ENCODE measurements at places on chromosomes 5 and 9.

GRCh38 chr5:78429332-78429980, 69.0 kb downstream of the SCAMP1 start:
- DNase-seq = no peak

DNA sequence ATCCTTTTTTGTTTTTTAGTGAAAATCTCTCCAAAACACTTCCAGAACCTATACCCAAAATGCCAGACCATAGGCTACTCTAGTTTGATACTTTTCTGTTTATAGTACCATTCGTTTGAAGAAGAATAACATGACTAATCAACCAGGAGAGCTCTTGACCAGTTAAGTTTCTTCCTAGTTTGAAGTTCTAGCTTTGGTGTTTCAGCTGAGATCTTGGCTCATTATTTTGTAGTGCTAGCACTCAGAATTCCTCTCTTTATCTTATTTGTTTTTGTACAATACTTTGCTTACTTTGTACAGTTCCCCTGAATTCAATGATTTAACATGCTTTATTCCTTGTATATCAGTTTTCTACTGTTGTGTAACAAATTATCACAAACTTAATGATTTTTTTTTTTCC, 911.6 kb downstream of the EFNA5 start:
- DNase-seq = no peak

DNA sequence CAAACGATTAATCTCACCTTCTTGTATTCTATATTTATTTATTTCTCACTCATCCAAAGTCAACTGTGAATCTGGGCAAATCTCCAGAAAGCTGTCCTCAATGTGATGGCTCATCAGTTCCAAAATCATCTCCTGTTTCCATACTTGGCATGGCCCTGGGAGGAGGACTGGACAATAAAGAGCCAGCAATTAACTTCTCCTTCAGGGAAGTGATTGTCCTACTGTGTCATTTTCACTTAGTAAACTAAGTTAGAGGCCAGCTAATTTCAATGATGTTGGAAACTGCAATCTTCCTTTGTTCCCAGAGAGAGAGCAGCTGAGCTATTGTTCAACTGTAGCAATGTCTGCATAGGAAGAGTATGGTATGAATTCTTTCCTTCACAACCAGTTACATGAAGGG, 17.5 kb downstream of the CDH12 start:
- DNase-seq = no peak

- no peak for DNase-seq
Measured at GRCh38 chr9:115456515-115456914, 338.6 kb upstream of the TNC start.

DNA sequence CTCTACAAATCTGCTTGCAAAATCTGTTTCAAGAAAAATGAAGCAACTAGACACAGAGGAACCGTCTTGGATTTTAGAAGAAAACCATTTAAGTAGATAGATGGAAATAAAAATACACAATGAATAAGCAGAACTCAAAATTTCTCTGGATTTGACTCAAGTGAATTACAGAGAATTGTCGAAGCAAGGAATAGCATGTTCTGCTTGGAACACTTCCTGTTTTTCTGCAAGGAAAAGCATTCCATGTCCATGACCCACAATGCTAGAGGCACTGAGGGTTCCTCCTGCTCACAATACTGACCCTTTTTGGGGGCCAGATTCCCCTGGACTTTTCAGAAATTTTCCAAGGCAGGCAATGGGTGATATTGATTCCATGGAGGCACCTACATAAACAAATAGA, 29.8 kb downstream of the PRUNE2 start:
- no peak for DNase-seq

DNA sequence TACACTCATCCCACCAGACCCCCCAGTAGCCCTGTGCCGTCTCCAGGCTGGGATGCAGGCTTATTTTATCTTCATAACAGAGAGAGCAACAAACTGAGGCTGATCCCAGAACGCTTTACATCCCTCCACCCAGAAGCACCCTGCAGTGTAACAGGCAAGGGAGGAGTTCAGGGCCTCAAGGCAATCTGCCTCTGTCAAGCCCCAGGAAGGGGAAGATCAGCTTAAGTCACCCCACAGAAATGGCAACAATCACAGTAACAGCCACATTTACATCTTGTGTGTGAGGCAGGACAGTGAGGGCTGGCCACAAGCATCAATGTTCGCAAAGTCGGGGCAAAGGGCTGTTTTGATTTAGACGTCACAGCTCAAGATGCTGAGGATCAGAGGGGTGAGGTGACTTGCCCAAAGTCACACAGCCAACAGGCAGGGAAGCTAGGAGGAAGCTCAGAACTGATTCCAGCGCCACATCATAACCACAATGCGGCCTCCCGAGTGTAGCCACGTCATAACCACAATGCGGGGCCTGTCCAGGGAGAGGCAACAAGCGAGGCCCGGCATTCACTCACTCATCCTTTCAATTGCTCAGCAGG, 14.4 kb downstream of the STK10 start:
- peak; percentile 23 for DNase-seq

DNA sequence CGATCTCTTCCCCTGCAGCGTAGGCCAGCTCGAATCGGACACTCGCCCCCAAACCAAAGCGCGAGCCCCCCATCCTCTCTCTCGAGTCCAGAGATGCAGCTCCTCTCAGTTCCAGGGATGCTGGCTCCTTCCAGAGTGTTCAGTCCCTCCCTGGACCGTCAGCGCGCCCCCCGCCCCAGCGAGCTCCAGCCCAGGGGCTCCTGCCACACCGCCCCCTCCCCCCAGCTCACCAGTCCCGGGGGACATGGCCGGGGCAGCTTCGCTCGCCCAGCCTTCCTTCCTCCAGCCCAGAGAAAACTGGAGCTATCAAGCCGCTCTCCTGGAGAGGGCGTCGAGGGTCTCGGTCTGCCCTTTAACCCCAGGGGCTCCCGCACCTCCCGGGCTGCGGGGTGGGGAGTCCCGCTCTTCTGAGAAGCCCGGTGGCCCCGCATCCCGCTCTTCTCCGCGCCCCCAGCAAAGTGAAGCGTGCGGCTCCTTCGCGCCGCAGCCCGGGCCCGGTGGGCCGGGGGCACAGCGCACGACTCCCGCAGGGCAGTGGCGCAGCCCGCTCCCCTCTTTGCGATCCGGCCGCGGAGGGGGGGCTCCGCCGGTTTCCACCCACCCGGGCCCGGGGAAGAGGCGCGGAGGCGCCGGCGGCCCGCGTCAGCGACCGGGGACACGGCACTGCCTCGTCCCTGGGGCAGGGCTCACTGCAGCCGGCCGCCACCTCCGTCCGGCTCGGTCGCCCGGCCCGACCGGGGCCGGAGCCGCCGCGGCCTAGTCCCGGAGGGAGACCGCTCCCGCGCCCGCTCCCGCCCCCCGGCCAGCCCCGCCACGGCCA, 587 bp downstream of the MIER3 start:
- DNase-seq = no peak

- no peak for DNase-seq
Measured at GRCh38 chr9:115035841-115036612, 81.9 kb downstream of the TNC start.

DNA sequence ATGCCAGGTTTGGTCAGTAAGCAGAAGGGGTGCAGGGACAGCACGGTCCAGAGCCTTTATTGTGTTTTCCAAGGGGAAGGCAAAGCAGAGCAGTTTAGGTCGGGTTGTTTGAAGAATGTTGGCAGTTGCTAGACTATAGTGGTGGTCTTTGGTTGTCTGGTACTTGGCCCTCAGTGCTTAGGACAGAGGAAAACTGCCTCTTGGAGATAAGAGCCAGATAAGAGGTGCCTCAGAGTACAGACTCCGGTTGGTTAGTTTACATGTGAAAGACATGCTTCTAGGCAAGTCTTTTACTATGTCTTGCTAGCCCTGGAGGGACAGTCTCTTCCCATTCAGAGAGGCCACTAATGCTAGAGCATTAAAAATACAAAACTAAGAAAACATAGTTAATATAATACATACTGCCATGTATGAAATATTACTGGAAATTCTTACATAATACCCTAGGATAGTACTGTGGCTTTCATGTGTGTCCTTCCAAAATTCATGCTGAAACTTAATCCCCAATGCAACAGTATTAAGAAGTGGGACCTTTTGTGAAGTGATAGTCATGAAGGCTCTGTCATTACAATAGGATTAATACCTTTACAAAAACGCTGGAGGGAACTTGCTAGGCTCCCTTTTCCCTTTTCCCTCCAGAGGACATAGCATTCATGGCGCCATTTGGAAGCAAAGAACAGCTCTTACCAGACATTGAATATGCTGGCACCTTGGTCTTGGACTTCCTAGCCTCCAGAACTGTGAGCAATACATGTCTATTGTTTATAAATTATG, 280.4 kb downstream of the TMEM167A start:
- DNase-seq = no peak

GRCh38 chr5:102957141-102957540, 162.8 kb downstream of the GIN1 start:
- no peak for DNase-seq

DNA sequence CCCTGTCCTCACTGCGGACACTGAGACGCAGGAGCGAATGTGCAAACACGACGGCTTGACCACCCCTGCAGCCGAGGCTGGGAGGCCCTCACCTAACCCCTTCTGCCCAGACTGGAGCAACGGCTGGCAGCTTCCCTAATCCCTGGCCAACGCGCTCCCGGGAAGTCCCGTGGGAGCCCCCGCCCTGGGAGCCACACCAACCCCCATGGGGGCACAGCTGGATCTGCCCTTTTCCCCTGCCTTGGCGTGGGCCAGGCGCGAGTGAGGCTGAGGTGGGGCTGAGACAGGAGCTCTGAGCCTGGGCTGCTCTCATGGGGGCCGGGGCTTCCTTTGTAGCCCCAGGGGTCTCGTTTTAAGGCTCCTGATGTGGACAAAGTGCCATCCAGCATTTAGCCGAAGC, 4.6 kb upstream of the DNLZ start:
- DNase-seq = no peak

- DNase-seq = no peak
Measured at GRCh38 chr9:14935964-14936363, 25.7 kb upstream of the FREM1 start.

DNA sequence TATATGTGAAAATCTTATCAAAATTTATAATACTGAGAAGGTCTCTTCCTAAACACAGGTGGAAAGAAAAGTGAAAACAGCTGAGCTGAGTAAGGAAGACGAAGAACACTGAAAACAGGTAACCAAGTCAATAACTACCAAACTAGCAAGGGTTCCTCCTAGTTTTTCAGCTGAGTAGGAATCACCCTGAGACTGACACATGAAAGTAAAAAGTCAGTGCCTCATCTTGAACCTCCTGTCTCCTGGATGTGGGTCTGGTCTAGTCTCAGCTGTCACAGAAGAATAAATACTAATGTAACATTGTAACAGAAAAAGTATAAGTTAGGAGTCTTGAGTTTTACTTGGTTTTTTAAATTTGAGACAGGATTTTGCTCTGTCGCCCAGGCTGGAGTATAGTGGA, 121.0 kb downstream of the MEF2C start:
- DNase-seq = no peak

DNA sequence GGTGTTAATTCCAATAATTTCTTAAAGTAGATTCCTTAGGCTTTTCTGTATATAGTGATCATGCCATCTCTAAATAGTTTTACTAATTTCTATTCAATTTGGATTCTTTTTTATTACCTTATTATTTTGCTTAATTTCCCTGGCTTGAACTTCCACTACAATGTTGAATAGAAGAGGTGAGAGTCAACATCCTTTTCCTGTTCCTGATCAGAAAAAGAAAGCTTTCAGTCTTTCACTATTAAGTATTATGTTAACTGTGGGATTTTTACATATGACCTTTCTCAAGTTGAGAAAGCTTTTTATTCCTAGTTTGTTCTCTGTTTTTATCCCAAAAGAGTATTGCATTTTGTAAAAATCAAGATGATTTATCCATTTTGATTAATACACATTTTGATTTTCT, 574.5 kb upstream of the TLE4 start:
- DNase-seq = no peak

All from activated naive CD8-positive, alpha-beta T cell treated with anti-CD3 and anti-CD28 coated beads, Interleukin-2, amount 50 U/mL, for 16 hours (primary cell).